ENCODE measurements at places on chromosomes 3 and 15.

DNA sequence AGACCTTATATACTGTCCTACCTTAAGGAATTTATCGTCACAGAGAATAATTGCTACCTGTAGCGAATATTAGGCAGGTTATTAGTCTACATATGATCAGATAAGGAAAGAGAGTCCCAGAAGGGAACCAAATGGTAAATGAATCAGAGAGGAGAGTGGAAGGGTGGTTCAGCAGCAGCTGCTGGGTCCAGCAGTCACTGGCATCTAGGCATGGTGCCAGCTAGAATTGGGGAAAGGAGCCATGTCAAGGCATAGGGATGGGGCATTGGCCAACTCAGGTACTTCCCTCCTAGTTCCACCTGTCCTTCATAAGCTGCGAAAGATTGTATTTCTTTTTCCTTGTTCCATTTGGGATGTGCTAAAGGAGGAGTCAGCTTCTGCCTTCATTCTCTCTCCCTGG, 23.4 kb downstream of the HACD3 start:
- DNase-seq, result no peak

- no peak for DNase-seq
Measured at GRCh38 chr3:66253790-66254620, 33.2 kb downstream of the SLC25A26 start.

DNA sequence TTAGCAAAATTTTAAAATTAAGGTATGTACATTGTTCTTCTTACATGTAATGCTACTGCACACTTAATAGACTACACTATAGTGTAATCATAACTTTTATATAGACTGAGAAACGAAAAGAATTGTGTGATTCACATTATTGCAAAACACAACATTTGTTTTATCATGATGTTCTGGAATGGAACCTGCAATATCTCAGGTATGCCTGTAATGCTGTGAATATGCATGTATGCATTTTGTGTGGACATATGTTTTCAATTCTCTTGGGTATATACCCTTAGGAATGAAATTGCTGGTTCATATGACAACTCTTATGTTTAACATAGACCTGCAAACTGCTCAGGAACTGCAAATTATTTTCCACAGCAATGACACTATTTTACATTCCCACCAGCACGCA, 38.6 kb upstream of the TJP1 start:
- no peak for DNase-seq

GRCh38 chr3:45575386-45575923, 19.1 kb upstream of the LIMD1 start:
- no peak for DNase-seq

GRCh38 chr3:63766261-63766660, 52.8 kb upstream of the C3orf49 start:
- DNase-seq, result no peak

- DNase-seq, result no peak
Measured at GRCh38 chr3:99373846-99374210, 264.6 kb upstream of the COL8A1 start.

GRCh38 chr3:45024542-45025255, 1.4 kb upstream of the CLEC3B start:
- no peak for DNase-seq

- DNase-seq, result no peak
Measured at GRCh38 chr3:168678730-168679129, 583.0 kb upstream of the GOLIM4 start.

- DNase-seq, result no peak
Measured at GRCh38 chr3:197404754-197405153, 106.3 kb upstream of the DLG1 start.

- DNase-seq, result no peak
Measured at GRCh38 chr15:100183921-100184495, 157.8 kb downstream of the ADAMTS17 start.
